NCI-H2081 treated with DMSO at 0.1 percent for 48 hours (cell line): ENCODE measurements at places on chromosomes 13 and 19.

DNA sequence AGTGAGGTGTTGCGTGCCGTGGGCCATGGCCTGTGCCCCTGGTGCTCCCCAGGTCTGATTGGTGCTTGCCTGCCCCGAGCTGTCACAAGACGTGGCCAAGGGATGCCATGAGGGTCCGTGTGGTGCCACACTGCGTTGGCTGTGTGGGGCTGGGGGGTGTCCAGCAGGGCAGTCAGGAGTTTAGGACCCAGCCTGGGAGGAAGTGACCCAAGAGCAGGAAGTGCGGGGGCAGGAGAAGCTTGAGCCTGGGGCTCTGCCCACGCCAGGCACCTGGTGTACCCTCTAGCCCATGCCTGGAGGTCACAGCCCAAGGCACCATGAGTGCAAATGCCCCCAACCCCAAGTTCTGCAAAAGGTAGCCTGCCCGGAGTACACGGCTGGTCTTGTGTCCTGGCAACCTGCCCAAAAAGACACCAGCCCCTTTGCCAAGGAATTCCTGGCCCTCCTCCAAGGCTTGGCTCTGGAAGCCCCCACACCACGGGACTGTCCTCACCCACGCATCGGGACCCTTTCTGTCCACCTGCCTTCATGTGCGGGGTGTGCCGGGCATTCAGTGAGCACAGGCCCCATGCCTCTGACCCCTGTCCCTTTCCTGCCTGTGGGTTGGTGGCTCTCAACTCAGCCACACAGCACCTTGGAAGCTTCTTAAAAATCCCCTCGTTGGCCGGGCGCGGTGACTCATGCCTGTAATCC lies 24.9 kb downstream of the MPND start:
- DNase-seq, result no peak

GRCh38 chr19:32458500-32459123 lies 53.0 kb downstream of the DPY19L3 start:
- no peak for DNase-seq

GRCh38 chr13:94329277-94329676 lies 150.2 kb downstream of the DCT start:
- no peak for DNase-seq

DNA sequence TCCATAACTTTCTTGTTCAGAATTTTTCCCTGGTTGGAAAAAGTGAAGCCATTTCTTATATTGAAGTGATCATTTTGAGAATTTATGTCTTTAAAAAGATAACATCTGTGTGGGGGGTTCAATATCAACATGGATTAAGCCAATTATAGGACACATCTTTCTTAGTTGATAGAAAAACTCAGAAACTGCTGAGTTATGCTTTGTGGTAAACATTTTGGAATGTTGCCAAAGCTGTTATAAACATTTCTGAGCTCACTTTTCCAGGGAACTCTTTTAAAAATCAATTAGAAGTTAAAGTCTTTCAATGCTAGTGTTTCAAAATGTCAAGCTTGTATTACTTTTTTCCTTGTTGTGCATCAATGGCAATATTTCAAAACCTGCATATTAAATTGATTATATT lies 248.8 kb downstream of the DACH1 start:
- no peak for DNase-seq

GRCh38 chr13:45109102-45109720 lies 11.1 kb upstream of the GTF2F2 start:
- no peak for DNase-seq

- DNase-seq, result no peak
These were observed 3.3 kb upstream of the AURKC start for GRCh38 chr19:57227502-57227901.

- DNase-seq, result no peak
These were observed 310.0 kb upstream of the KLF12 start for GRCh38 chr13:74444161-74444571.

DNA sequence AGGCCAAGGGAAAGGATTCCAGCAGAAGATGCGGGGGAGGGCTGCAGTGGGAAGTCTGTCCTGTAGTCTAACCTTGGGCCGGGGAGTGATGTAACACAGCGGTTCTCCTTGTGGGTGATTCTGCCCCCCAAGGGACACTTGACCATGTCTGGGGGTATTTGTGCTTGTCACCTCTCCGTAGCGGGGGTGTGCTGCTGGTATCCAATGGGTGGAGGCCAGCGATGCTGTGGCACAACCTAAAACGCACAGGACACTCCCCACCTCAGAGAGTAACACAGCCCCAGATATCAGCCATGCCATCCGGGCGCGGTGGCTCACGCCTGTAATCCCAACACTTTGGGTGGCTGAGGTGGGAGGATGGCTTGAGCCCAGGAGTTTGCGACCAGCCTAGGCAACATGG lies 36.3 kb downstream of the ZNRF4 start:
- DNase-seq, result no peak

DNA sequence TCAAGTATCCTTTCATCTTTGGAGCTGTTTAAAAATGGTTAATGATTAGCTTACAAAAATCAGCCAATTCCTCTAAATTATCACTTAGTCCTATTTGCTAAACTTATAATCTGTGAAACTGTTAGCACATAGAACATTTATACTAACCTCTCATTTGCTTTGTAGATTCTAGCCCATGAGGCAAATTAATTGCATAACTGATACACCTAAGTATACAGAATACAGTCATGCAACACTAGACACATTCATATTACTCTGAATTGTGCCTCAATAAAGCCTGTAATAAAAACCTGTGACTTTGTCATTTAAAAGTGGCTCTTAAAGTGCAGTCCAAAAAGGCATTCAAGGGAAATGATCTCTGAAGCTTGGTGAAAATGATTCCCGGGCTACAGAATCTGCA lies 21.0 kb downstream of the SERPINE3 start:
- peak; percentile 22 for DNase-seq

DNA sequence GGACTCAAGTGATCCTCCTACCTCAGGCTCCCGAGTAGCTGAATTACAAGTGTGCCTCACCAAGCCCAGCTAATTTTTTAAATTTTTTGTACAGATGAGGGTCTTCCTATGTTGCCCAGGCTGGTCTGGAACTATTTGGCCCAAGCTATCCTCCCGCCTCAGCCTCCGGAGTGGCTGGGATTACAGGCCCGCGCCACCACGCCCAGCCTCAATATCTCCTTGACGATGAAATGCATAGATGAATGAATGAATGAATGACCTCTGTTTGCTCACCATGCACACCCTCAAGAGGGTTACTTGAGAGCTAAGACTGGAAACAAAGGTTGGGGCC lies 14.9 kb upstream of the AP1M2 start:
- no peak for DNase-seq

DNA sequence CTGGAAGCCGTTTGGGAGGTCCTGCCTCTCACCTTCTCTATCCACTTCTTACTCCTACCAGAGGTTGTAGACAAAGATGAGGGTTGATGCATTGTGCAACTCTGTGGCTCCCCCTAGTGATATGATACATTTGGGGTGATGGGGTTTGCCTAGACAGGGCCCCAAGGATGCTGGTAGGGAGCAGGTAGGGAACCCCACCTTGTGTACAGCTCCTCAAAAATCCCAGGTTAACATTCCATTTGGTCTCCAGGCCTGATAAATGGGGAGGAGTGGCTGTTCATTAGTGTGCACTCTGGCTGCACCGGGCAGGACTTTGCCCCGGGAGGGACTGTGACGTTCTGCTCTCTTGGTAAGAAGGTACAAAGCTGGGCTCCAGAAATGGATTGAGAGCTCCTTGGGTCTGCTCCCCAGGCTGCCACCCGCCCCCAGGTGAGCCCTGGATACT lies 19.2 kb downstream of the SIGLEC8 start:
- DNase-seq, result no peak

GRCh38 chr19:43634068-43634467 lies 5.6 kb downstream of the CADM4 start:
- no peak for DNase-seq

- DNase-seq, result no peak
These were observed 133.6 kb downstream of the KDM4B start for GRCh38 chr19:5102520-5102919.

- no peak for DNase-seq
These were observed 179.7 kb downstream of the SPRY2 start for GRCh38 chr13:80161219-80161618.

- DNase-seq, result no peak
These were observed 3.4 kb downstream of the FNDC3A start for GRCh38 chr13:48978942-48979601.

DNA sequence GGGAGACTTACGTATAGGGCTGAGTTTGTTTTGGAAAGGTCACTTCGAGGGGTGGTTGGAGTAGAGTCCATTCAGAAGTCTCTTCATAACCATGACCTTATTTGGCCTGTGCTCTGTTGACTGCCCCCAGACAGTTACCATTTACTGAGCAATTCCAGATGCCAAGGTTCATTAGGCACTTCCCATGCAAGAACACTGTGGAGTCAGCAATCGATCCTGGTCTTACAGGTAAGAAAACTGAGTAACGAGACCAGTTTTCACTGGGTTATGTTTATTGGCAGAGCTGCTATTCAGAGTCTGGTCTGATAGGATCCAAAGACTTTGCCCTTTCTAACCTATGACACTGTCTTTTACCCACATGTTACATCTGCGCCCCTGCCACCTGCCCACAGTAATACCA lies 134.7 kb downstream of the MTUS2 start:
- no peak for DNase-seq

DNA sequence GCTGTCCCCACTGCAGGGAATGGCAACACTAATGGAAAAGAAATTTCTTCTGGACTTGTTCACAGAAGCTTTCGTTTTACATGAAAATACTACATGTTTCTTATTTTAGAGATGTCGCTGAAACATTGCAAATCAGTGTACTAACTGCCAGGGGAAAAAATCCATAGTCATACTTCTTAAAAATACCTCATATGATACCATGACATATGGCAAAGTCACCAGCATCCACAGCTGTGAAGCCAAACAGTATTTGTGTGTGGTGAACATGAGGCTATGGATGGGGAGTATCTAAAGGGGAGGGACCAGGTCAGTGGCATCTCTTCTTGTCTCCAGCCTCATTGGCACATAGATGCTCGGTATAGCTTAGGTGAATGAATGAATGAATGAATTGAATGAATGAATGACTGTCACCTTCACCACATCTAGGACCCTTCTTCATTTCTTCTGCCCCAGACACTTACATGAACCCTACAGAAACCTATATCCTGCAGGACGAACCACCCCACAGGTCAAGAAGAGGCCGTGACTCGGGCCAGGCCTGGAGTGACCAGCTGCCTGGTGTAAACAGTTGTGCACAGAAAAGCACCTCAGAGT lies 14.6 kb upstream of the CD33 start:
- DNase-seq, result no peak

DNA sequence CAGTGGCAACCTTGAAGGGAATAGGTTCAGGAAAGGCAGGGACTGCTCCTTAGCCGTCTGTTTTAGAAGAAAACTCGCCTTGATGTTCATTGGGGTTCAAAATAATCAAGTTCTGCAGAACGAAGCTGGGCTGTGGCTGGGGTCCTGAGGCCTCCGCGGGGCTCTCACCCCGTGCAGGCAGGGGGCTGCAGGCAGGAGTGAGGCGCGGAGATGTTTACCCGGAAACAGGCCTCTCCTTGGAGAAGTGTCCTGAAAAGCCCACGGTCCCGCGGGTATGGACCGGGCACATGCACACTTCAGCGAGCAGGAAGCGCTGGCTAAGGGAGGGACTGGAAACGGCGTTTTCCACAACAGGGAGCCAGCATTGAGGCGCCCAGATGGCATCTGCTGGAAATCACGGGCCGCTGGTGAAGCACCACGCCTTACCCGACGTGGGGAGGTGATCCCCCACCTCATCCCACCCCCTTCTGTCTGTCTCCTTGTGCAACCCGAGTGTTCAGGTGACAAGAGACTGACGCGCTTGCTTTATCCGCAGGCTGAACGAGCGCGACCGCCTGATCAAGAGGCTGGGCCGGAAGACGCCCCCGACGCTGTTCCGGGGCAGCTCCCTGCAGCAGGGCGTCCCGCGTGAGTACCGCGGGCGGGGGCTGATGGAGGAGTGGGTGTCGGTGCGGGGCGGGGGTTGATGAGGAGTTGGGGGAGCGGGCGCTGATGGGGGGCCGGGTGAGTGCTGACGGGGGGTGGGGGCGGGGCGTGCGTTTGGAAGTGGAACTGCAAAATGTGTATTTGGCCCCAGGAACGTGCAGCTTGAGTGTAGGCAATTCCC lies 39.6 kb downstream of the SHISA2 start:
- DNase-seq, result no peak

GRCh38 chr13:38606699-38607535 lies 80.0 kb upstream of the FREM2 start:
- DNase-seq, result no peak

DNA sequence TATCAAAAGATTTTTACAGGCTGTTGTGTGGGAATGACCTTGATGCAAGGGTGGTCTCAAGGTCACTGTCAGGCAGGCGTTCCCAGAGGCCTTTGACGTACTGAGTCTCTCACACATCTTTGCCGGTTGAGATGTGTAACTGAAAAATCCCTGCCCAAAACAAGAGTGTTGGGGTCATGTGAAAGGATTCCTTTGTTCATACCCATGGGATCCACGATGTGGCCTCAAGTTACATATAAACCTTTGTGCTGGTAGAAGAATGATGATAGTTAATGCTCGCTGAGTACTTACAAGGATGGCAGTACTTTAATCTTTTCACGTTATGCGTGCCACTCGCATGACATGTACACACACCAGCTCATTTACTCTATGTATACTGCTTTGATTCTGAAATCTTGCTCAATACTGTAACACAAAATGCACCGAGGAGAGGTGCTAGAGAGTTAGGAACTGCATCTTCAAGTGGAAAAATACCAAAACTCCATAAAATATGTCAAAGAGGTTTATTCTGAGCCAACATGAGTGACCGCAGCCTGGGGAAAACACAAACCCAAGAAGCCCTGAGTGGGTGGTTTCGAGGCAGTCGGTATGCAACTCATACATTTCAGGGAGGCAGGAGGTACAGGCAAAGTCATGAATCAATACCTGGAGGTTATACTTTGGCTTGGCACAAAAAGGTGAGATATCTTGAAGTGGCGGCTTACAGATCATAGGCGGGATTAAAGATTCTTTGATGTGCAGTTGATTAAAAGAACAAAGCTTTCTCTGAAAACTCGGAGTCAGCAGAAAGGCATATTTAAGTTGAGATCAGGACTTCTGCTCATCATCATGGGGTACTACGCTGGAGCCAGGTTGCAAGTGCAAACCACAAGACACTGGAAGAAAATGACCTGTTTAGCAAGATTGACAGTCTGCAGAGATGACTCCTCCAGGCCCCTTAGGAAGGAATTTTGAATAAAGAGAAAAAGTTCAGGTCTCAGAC lies 87.4 kb upstream of the ARHGEF7 start:
- DNase-seq, result no peak

DNA sequence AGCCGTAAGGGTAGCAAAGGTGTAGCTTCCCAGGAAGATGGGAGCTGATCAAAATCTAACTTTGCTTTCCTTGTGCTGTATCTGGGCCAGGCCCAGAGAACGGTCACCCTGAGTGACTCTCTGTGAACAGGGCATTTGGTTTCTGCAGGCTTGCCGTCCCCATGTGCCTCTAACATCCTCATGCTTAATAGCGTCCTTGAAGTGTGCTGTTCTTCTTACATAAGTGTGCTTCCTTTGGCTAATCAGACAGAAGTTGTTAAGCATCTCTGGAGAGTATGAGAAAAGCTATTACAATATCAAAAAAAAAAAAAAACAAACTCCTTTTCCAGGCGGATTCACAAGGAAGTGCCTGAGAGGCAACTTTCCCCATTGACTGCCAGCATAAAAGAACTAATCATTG lies 503.7 kb downstream of the DIAPH3 start:
- DNase-seq, result no peak
